ENCODE measurements at places on chromosomes 6 and 20.

GRCh38 chr20:62030834-62031434 lies 34.7 kb downstream of the TAF4 start:
- DNase-seq, result peak; percentile 40

DNA sequence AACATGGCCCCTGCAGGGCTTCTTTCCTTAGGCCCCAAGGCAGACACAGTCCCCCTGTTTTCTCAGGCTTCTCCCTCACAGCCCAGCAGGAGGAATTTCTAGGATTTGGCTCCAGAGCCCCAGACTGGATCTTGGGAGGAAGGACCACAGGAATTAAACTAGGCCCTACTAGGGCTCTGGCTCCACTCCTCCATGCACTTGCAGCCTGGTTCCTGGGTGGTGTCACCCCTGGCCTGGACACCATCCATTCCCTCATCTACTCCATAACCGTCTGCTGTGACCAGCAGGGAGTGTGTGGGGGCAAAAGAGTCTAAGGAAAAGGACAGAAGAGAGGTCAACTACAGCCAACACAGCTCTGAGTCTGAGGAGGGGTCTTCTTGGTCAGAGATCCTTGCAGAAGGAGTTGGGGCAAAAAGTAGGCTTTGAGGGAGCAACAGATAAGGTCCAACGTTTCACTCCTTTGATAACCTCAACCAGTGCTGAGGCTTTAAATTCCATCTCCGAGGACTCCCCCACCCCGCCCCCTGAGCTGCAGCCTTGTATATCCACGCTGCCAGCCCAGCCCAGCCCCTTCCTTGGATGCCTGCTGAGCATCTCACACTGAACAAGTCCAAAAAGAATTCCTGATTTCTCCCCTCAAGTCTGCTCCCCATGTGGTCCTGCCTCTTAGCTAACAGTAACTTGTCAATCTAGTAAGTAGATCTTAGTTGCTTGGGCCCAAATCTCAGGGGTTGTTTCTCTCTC lies 27.9 kb upstream of the SPDEF start:
- DNase-seq, result no peak

- no peak for DNase-seq
Measured at GRCh38 chr20:52033313-52033712, 158.3 kb downstream of the ZFP64 start.

- no peak for DNase-seq
Measured at GRCh38 chr6:167475947-167476346, 151.1 kb downstream of the TTLL2 start.

DNA sequence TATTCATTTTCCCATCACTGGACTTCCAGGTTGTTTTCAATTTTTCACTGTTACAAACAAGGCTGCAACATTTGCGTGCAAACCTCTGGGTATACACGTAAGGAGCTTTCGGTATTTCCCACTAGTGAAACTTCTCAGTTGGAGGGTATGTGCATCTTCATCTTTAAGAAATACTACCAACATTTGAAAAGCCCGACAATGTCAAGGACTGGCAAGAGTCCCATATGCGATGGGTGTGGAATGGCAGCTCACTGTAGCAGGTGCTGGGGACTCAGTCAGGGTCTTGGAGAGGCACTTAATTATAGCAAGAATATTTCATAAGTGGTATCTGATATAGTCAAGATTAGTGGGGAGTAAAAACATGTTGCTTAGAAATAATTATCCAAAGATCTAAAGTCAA lies 8.9 kb upstream of the HLA-B start:
- no peak for DNase-seq

- no peak for DNase-seq
Measured at GRCh38 chr6:84007871-84008270, 25.7 kb upstream of the MRAP2 start.

DNA sequence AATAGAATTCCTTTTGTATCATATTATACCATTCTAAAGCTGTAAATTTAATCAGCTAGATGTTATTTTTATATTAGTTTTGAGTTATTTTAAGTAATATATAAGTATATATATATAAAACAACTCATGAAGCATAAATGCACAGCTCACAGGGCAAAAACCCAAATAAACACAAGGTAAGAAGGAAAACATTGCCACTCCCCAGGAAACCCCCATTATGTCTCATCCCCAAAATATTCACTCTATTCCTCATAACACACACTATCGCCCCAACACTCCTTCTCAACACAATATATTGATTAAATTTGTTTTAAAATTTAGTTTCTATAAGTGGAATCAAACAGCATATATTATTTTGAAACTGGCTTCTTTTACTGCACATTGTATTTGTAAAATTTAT lies 98.6 kb upstream of the FAM83B start:
- no peak for DNase-seq

DNA sequence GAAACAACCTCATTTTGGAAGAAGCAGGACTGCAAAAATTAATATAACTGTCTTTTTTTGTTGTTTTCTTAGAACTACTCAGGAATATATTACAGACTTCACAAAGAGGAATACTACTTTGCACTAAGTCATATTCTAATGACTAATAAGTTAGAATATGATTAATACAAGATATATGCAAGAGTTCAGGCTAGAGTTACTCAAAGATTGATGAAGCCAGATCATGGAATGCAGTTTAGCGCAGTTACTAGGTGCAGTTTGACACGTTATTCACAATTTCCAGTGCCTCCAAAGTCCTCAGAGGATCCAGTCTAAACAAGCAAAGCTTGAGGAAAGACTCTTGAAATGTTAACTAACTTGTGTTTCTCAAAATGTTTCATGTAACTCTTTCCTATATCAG lies 1.2 kb upstream of the MYCT1 start:
- no peak for DNase-seq

GRCh38 chr6:151553416-151554165 lies 59.8 kb downstream of the CCDC170 start:
- no peak for DNase-seq

DNA sequence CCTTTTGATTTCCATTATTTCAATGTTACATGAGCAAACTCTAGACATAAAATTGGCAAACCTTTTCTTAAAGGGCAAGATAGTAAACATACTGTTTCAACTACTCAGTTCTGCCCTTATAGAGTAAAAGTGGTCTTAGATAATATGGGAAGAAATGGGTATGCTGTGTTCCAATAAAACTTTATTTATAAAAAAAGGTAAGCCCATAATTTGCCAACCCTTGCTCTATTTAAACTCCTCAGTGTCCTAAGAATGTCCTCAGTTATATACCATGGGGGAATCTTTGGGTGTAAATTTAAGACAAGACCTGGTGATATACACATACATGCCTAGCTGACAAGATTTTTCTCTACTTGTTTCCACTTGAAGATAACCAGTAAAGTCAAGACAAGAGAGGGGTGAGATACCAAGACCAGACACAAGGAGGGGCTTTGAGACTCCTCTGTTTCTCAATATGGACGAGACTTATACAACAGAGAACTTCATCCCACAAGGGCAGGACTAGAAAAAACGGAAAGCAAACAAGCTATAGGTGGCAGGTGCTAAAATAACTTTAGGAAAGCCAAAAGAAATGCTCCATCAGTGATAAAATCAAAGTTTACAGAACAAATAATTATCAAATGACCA lies 10.5 kb downstream of the SNX3 start:
- DNase-seq, result no peak

DNA sequence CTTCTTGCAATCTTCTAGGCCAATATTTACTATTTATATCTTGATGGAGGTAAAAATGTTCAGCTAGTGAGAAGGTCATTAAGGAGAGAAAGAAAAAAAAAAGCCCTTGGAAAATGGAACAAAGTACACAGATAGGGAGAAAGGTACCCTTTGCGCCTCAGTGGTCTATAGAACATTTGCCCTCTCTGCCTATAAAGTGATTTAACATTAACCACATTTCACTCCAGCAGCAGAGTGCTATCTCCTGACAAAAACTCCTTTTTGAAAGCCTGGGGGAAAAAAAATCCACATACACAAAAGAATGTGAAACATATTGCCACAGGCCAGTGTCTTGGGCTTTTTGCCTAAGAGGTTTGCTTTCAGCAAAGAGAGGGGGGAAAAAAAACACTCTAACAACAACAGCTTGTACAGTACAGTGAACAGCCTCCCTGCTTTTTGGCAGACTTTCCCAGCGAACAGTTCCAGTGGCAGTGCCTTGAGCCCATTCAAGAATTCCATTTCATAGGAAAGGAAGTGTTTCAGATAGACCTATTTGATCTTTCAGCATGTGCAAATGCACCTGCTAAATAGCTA lies 695 bp downstream of the ARHGAP18 start:
- DNase-seq, result no peak

GRCh38 chr20:17621229-17621968 lies 51.5 kb downstream of the DSTN start:
- DNase-seq, result no peak

DNA sequence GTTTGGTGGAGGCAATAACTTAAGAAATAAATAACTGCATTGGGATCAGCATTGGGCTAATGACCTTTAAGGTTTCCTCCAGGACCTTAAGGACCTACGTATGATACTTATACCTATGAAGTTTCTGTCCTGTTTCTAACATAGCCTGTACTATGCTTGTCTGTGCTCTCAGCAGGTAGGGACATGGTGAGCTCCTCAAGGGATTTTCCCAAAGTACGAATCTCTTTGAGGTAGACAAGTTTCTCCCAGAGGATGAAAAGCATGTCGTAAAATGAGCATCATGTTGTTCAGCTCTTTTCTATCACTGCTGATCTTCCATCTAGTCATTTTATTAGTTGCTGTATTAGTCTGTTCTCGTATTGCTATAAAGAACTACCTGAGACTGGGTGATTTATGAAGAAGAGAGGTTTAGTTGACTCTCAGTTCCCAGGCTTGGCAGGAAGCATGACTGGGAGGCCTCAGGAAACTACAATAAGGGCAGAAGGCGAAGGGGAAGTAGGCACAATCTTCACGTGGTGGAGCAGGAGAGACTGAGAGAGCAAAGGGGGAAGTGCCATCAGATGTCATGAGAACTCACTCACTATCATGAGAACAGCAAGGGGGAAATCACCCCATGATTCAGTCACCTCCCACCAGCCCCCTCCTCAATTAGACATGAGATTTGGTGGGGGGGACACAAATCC lies 77.8 kb upstream of the TGM3 start:
- peak; percentile 20 for DNase-seq

DNA sequence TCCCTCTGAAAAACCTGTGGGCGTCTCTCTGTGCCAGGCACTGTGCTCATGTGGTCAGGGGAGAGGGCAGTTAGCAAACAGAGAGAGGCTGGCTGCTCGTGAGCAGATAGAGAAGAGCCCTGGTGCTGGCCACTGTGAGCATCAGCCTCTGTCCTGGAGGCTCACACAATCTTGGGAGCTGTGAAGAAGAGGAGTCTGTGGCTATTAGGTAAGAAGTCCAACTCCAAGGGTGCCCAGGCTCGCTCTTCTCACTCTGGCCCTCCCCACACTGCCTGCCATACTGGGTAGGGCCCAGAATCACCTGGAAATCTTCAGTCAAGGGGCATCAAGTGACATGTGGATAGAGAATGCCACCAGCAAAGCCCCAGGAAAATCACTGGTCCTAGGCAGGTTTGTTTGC lies 14.1 kb downstream of the SCML4 start:
- no peak for DNase-seq

DNA sequence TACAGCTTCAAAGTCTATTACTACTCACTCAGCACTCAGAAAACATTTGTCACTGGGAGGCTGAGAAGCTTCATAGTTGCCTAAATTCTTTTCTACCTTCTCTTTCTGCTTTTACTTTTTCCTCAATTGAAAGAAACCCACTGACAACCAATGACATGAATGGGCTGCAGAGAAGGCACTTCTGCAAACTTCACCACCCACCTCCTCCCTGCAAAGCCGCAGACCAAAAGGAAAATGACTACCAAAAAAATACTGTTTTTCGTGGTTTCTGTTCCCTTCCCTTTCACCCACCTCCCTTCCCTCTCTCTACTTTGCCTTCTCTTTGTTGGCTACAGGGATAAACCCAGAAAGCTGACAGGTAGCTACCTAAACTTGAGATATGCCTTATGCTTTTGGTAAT lies 3.2 kb downstream of the GNAS-AS1 start:
- no peak for DNase-seq

DNA sequence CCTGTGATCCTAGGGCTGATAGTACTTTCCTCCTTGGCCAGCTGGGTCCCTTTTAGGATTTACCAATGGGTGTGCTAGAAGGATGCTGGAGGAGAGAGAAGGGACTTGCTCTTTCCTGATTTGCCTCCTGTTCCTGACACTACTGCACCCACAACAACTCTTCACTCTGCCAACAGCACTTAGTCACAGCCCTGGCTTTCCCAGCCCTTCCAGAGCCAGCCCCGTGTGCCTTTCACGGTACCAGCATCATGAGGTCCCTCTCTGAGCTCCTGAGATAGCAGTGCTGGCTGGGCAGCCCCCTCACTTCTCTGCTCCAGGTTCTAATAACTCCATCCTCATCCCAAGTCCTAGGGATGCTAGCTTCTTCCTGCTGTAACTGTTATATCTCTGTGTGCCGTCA lies 80.9 kb downstream of the DNAH8 start:
- DNase-seq, result no peak

All from CD4-positive, alpha-beta T cell treated with Interleukin-12 subunit alpha and Interleukin-12 subunit beta, for 1 hour (primary cell).